ENCODE measurements at places on chromosomes 2 and 18.

DNA sequence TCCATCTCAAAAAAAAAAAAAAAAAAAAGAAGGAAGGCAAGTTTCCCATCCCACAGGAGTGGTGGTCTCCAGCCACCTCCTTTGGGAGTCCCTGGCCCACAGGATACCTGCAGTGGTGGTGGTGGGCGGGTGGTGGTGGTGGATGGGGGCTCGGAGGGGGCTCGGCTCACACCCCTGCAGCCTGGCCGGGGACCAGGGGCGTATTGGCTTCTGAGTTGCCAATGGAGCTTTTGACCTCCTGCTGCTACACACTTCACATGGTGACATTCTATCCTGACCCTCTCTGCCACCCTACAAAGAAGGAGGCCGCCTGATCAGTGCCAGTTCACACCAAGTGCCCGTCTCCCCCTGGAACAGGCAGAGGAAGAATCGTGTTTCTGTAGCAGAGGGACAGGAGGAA, 119.6 kb downstream of the NFATC1 start:
- DNase-seq, result no peak

- no peak for DNase-seq
Measured at GRCh38 chr2:85988175-85988913, 99.6 kb upstream of the ST3GAL5 start.

DNA sequence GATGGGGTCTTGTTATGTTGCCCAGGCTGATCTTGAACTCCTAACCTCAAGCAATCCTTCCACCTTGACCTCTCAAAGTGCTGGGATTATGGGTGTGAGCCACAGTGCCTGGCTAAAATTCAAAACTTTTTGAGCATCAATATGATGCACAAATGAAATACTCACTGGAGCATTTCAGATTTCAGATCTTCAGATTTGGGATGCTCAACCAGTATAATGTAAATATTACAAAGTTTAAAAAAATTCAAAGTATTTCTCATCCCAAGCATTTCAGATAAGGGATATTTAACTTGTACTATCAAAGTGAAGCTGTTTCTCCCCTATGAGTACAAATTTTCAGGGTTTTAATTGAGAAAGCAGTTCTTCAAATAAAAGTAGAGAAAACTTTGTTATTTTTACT, 164.1 kb upstream of the CCDC68 start:
- DNase-seq, result no peak

DNA sequence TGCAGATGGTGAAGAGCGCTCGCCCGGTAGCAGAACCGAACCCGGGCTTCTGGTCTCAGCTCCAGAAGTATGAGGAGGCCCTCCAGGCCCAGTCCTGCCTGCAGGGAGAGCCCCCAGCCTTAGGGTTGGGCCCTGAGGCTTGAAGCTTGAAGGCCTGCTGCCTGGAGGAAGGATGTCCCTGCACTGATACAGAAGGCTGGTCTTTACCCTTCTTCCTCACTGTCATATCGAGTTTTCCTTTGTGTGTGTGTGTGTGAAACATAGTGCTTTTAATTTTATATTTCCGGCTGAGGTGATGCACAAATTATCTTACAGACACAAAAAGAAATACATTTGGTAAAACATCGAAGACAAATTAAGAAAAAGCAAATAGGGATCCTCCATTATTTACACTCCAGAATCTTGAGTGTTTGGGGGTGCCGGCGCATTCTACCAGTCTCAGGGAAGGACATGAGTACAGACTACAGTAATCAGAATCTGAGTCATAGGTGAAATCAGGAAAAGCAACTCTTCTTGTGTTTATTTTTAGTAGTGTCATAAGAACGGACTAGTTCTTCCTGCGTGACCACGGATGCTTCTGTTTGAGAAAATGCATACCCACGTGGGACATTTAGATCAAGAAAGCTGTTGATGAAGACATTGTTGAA, 1.3 kb downstream of the DUSP28 start:
- DNase-seq, result no peak

DNA sequence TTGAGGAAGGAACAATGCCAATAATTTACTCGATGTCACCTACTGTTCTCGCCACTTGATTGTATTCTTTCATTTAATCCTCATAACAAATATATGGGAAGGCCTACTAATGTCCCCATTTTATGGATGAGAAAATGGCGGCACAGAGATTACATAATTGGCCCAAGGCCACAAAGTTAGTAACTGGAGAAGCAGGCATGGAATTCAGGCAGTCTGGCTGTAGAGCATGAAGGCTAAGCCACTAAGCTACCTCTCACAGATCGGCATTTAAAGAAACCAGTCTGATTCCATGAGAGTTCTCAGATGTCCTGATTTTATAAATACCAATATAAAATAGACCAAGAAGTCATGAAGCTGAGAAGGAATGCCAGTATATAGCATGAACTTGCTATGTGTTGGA, 121.8 kb upstream of the EPAS1 start:
- no peak for DNase-seq

GRCh38 chr2:108407864-108408729, 30.3 kb downstream of the SULT1C4 start:
- no peak for DNase-seq

DNA sequence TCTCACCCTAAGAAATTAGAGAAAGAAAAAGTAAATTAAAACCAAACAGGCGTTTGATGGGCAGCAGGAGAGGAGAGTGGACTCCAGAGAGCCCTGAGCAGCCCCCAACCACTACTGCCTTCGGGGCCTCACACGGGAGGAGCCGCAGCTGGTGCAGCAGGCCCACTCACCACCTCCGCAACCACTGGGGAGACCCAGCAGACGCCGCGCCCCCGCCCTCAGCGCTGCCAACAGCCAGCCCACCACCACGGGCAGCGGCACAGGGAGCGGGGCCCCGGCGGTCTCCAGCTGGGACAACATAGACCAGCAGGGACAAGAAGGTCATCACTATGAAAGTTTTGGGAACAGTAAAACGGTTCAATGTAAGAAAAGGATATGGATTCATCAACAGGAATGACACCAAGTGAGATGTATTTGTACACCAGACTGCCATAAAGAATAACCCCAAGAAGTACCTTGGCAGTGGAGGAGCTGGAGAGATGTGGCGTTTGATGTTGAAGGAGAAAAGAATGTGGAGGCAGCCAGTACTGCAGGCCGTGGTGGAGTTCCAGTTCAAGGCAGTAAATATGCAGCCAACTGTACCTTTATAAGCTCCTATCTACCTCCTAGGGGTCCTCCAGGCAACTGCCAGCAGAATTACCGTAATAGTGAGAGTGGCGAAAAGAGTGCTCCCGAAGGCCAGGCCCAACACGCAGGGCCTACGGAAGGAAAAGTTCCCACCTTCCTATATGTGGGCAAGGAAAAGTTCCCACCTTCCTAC, 76.5 kb downstream of the OLA1 start:
- no peak for DNase-seq

- no peak for DNase-seq
Measured at GRCh38 chr2:101556033-101556459, 81.1 kb upstream of the RFX8 start.

DNA sequence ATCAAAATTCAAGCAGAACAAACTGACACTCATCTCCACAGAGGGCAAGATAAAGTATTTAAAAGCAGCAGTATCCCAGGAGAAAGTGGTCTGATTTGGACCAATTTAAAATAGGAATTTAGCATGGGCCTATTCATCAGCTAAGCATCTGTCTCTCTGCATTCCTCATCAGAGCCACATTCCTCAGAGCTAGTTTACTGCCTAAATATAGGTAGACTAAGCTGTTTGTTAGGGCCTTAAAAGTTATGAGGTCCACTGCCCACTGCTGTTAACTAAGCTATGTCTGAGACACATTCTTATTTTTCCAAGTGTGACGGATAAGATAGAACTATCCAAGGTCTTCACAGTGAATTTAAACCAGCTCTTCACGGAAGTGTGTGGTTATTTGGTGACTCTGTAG, 17.6 kb downstream of the NEB start:
- DNase-seq, result no peak

DNA sequence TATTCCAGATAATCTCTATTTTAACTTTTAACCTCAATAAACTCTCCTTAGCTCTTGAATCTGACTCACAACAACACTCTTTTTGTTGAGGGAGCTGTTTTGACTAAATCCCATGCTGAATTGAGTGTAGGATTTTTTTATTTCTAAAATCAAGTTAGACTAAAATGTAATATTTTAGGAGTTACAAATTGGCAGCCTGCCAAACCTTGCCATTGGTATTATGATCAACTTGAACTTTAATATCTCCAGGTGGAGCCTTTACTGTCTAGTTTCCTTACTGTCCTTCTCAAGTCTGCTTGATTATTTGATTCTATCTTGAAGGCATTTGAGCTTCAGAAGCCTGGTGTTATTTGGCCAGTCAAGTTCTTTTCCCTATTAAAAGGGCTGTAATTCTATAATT, 8.7 kb downstream of the PIKFYVE start:
- no peak for DNase-seq

- DNase-seq, result no peak
Measured at GRCh38 chr18:49447810-49448745, 12.4 kb downstream of the DYM start.

GRCh38 chr18:136433-136832, 21.9 kb upstream of the USP14 start:
- no peak for DNase-seq

- no peak for DNase-seq
Measured at GRCh38 chr2:164754157-164755093, 87.2 kb downstream of the COBLL1 start.

DNA sequence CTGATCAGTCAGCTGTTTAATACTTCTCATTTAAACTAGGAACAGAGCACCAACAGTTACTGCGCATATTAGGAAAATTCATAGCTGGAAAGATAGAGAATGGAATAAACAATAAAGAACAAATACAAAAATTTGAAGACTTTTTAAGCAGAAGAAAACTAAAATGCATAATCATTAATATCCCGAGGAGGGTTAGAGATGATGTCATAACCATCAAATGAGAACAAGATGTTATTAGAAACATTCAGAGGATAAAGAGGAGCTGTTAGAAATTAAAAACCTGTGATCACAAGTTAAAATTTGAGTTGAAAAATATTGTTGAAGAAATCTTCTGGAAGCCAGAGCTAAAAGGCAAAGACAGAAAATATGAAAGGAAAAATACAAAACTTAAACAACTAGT, 54.0 kb upstream of the ALKAL2 start:
- DNase-seq, result no peak

DNA sequence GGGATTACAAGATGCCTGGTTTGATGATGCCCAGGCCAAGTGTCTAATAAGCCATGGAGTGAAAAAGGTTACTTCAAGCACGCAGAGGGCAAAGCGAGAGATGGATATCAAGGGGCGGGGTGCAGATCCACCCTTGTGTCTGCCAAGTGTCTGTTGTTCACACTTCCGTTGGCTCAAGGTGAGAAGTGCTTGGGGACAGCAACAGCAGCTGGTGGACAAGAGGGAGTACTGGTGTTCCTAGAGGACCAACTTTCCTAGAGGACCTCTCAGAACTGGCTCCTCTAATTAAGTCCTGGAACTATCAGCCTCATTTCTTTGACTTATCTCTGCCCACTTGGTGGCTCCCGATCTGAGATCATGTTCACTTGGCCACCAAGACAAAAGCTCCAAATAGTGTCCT, 299.1 kb downstream of the PRKCE start:
- DNase-seq, result no peak

DNA sequence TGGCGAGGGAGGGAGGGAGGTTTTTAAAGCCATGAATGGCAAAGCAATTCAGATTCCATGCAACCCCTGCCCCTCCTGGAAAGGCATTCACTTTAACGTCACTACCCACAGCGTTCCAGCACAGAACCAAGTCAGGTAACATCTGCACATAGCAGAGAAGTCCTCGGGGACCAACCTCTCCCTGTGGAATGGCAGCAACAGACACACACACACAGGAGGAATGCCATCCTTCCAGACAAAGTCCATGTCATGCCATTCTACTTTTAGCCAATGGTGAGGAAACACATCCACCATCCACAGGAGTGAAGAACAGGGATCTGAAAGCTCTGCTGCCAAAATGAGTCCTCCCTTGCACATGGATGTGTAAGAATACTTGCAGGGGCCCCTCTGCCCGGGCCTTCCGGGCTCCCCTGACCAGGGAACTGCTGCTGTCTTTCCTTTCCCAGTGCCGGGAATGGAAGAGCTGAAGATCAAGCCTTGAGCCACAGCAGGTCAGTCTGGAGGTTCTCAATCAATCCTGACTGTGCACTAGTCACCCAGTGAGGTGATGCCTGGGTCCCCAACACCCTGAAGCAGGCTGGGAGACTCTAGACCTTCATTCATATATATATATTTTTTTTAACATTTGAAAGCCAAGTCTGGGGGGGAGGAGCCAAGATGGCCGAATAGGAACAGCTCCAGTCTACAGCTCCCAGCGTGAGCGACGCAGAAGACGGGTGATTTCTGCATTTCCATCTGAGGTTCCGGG, 63.7 kb downstream of the UXS1 start:
- DNase-seq, result no peak

- DNase-seq, result no peak
Measured at GRCh38 chr2:32862269-32863055, 84.3 kb upstream of the LTBP1 start.

- no peak for DNase-seq
Measured at GRCh38 chr2:45577441-45577840, 33.6 kb downstream of the SRBD1 start.

- no peak for DNase-seq
Measured at GRCh38 chr2:175310813-175311504, 129.4 kb upstream of the ATP5MC3 start.

DNA sequence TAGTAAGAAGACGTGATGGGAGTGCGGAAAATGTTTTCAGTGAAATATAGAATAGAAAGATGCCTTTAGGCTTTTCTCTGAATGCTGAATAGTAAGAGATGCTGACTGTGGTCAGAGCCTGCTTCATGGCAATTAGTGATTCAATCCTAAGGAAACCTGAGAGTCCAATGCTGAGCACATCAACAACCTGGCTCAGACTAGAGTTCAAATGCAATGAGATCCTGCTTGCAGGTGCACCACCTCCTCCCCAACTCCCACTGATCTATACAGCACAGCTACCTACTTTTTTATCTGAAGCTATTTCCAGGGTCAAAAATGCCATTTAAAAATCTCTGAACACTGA, 65.4 kb downstream of the AAK1 start:
- no peak for DNase-seq

DNA sequence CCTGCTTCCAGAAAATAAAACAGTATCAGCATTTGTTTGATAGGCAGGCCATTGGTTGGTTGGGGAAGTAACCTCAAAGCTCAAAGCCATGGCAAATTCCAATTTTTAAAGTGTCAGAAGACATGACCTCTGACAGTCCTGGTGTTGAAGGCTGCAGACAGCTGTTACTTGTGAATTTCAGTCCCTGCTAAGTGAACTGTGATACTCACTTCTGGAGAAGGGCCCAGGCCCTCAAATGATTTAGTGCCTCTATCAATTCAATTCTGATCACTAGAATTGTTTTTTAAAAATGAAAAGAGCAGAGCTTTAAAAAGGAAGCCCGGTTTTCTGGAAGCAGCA, 23.1 kb downstream of the MRPL44 start:
- no peak for DNase-seq

GRCh38 chr18:56952026-56952425, 194.9 kb upstream of the BOD1L2 start:
- DNase-seq, result no peak

GRCh38 chr2:71380665-71381064, 49.1 kb downstream of the ZNF638 start:
- no peak for DNase-seq

- DNase-seq, result no peak
Measured at GRCh38 chr18:25494888-25495287, 142.9 kb upstream of the ZNF521 start.
